ENCODE measurements at places on chromosomes 1 and 21.

GRCh38 chr1:199279067-199279466 lies 640.2 kb downstream of the PTPRC start:
- no peak for DNase-seq

DNA sequence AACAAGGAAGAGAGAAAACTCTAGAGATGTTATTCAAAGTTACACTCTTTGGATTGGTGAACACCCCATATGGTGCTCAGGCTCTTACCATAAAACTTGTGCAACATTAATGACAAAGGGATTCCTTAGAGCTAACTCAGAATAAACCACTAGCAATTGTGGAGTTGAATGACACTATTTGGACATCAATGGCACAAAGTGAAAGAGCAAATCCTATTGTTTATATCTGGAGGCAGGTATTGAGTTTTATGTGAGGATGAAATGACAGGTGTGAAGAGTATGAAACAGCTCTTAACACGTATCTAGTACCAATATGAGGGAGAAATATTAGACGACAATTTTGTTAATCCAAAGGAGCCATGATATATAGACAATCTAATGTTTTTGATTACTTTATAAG lies 584.9 kb upstream of the PBX1 start:
- DNase-seq, result no peak

DNA sequence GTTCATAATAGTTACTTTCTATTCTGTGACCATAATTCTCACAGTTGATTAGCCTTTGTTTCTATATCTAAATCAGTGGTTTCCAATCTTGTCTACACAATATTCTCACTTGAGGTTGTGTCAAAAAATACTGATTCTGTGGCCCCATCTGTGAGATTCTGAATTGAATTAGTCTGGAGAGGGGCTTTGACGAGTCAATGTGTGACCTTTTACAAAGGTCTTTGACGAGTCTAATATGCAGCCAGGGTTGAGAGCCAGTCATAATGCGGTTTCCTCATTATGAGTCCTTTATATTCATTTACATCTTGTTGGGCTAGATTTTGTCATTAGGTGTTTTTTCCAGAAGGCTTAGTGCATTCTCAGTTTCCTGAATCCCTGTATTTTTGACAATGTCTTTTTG lies 19.7 kb downstream of the FCRL5 start:
- no peak for DNase-seq

- DNase-seq, result no peak
Observed at GRCh38 chr21:34595457-34595856, 19.5 kb downstream of the RCAN1 start.

DNA sequence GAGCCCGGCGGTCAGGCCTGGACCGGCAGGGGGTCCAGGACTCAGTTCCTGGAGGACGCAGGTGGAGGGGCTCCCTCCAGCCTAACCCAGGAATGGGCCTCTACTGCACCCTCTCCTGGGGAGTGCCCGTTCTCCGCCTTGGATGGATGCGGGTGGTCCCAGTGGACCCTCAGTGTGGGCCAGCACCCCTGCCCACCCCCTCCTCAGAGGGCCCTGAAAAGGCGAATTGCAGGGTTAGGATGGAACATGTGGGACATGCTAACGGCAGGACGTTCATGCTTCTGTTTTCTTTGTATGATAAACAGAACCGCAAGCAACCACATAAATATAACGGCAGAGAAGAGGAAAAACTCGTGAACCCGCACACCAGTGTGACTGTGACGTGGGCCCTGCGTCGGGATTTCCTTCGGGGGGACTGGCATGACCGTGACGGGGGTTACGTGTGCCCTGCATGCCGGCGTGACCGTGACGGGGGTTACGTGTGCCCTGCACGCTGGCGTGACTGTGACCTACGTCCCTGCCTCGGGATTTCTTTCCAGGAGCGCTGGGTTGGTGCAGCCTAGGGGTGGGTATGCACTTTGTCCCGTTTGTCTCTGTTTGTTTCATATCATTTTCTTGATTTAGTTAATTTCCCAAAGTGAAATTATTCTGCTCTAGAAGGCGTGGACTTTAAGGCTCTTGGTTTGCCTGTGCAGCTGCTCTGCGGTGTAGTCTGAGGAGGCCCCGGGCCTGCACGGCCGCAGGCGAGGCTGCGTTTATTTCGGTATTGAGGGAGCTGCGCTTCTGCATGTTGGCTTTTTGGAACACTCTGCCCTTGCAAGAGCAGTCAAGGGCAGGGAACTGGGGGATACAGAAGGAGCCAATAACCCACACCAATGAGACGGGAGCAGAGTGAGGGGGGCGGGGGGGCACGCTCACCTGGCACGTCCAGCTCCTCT lies 3.1 kb downstream of the FTCD start:
- DNase-seq, result no peak

DNA sequence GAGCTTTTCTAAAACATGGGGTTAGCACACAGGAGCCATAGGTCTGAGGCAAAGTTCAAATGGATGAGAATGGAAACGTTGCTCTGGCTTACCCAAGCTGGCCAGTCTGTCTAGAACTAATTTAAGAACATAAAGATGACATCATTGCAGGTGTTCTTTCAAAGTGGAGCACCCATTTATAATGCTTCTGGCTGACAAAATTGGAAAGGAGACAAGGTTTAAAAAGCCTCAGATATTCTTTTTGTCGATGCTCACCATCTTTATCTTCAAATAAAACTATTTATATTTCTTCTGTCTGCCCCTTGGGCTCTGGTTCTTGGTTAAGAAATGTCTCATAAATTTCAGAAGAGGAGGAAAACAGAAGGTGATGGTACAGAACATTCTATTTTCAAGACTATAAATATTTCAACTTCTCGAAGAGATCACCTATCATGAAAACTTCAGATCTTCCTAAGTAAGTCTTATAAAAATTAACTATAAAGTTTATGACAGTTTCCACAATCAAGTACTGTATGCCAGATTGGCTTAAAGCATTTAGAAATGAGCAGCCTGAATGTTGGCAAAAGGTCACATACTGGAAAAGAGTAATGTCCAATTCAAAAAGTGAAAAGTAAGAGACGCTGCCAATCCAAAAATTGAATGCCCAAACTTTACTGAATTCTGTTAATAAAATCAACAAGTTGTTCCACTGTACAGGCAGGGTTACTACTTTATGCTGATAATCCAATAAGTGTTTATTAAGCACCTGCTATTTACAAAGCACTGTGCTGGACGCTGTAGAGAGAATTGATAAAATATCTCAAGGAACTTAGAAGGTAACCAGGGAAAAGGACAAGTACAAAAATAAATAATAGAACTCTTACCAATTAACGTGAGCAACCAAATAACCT lies 92.0 kb downstream of the ETS2 start:
- no peak for DNase-seq

GRCh38 chr21:8994640-8995511 lies 1526.5 kb upstream of the TPTE start:
- DNase-seq, result no peak
